Sciatic nerve (tissue), 2 donors: ENCODE measurements at places on chromosomes 7 and 10. TPM values are rescaled to one million over a fixed set of nuclear protein-coding genes. Genes with fewer than 3 reads are reported as not detected.

Gene P4HA1
- 51.8 TPM for total RNA-seq

Gene CNNM2
- 11.1 TPM for total RNA-seq

Gene CYP26A1
- not detected for total RNA-seq

Gene ASB4
- total RNA-seq: 0.80 TPM

Gene MTPN
- total RNA-seq: 114 TPM

Gene TMEM270
- total RNA-seq: not detected

Gene CYP26C1
- 0.85 TPM for total RNA-seq

Gene UCN3
- total RNA-seq: not detected

Gene NEBL
- 37.2 TPM for total RNA-seq

Gene TRIP6
- total RNA-seq: 62.6 TPM

Gene PLCE1
- total RNA-seq: 16.9 TPM
